NCI-H187 (cell line): ENCODE measurements at places on chromosomes 3 and 15.

DNA sequence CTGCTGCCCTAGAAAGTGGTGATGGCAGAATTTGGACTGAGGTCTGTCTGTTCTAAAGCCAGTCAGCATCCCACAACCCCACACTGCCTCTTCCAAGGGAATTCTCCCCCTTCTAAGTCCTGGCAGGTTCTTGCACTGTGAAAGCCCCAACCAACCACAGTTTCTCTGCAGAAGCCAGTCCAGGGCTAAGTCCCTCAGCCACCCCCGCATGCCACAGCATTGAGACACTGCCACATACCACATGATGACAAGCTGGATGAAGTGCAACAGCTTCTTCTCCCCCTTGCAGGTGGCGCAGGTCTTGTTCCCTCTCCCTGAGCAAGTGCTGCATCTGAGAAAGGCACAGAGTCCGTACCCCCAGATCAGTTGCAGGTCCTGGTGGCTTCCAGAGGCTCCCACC, 18.6 kb downstream of the SSUH2 start:
- DNase-seq = no peak

DNA sequence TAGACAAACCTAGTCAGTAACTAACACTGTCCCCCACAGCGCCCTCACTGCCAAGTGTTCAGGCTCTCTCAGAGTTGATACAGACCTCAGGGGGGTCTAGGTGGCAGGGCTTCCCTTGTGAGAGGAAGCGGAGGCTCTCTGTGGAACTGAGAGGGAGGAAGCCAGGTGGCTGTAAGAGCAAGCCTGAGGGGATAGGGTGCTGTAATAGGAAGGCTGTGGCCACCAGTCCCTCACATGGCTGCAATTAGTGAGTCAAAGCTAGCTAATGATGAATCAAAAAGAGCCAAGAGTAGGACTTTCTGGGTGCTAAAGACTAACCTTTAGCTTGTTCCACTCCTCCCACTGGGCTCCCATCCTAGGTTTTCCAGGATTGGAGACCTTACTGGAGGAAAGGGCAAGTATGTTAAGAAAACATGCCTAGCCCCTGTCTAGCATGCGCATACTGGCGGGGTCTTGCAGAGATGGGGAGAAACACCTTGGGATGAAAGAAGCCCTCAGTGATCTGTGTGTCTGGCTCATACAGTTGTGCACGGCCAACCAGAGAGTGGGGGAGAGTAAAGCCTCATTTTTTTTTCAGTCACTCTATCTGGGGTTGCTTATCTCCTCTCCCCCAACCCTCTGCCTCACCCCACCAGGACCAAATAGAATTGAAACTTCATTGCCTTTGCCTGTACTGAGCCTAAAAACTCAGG, 13.3 kb upstream of the SOX2 start:
- DNase-seq = no peak

DNA sequence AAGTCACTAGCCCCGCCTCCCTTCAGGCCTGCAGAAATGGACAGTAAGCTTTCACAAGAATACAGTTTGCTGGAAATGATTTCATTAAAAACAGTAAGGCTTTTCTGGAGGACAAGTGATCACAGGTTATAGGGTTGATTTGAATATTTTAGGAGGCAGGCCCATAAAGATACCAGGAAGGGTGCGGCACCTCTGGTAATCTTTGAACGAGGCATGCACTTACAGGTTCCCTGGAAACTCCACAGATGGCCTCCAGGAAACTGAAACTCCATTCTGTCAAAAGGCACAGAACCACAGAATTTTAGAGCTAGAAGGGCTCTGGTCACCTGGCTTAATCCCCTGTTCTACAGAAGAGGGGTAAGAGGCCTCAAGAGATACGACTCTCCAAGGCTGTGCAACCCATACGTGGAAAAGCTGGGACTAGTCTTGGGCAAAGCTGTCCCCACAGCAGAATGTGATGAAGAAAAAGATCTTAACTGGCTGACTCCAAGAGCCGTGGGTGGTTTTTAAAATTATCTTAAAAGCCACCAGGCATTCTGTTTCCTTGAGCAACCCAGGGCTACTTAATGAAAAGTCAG, 1.2 kb downstream of the STARD5 start:
- no peak for DNase-seq

DNA sequence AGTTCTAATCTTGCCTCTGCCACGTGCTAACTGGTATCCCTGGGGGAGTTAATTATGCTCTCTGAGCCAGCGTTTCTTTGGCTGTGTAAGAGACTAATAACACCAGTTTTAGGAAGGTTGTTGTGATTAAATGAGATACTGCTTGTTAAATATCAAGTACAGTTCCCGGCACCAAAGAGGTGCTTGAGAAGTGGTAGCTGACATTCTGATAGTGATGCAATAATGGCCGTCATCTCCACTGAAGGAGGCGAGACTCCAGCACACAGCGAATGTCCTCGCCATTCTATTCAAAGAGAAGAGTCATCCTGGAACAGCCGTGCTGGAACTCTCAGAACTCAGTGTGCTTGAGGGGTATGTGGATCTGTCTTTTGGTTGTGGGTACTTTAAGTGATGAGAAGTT, 9.8 kb upstream of the C3orf70 start:
- no peak for DNase-seq

DNA sequence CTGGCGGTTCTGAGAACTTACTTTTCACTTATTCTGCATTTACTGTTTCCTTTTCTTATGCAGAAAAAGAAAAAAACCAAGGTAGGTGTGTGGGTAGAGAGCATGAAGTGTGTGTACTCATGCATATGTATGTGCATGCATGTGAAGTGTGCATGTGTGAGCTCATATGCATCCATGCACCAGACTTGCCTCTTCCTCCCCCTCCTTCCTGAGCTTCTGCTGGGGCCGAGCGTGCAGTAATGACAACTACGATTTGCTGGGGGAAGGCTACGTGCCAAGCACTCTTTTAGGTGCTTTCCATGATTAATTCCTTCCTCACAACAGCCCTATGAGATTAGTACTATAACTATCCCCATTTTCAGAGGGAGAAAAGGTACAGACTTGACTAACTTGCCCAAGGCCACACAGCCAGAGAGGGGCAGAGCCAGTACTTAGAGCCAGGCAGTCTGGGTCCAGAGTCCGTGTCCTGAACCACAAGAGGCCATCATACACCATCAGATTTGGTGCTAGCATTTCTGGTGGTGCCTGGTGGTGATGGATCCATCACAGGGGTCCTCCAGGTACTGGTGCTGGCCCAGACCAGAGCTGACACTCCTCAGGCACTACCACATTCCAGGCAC, 46.7 kb downstream of the CAPN3 start:
- DNase-seq = no peak
